ENCODE measurements at places on chromosomes 12 and 14.

DNA sequence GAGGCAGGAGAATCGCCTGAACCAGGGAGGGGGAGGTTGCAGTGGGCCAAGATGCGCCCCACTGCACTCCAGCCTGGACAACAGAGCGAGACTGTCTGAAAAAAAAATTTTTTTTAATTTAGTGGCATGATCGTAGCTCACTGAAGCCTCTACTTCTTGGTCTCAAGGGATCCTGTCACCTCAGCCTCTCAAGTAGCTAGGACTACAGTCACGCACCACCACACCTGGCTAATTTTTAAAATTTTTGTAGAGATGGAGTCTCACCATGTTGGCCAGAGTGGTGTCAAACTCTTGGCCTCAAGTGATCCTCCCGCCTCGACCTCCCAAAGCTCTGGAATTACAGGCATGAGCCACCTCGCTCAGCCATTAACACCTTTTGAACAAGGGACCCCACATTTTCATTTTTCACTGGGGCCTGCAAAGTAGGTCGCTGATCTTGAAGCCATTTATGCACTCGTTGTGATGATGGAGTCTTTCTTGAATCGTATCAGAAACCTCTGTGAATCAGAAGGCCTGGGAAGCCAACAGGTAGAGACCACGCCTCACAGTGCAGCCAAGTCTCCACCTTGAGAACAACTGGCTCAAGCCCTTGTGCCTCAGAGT lies 5.9 kb downstream of the HCAR1 start:
- DNase-seq = no peak

DNA sequence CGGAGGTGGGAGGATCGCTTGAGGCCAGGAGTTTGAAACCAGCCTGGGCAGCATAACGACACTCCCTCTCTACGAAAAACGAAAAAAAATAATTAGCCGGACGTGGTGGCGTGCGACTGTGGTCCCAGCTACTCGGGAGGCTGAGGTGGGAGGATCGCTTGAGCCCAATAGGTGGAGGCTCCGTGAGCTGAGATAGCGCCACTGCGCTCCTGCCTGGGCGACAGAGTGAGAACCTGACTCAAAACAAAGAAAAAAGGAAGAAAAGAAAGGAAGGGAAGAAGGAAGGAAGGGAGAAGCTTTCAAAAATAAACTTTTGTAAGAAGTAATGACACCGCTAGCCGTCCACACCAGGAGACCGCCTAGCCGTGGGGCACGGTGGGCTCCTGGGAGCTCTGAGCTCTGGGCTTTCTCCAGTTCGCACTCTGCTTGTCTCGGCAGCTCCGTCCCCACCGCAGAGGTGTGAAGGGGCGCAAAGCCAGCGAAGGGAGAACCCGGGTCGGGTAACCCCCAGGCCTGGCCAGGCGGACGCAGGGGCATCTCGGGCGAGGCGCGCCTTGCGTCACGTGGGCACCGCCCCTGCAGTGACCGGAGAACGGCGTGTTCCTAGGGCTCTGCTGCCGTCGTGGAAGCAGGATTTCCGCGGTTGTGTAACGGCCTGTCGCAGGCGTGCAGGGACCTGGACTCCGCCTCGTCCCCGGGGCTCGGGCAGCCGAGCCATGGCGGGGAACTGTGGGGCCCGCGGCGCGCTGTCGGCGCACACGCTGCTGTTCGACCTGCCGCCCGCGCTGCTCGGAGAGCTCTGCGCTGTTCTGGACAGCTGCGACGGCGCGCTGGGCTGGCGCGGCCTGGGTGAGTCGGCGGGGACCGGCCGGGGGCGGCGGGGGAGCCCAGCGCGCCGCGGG lies at the start of gene IRAK3:
Gene IRAK3, plus strand, starts transcription at position 631 of the 902 bp plus-strand sequence. Its CDS starts 86 bp downstream, at position 717.
- no peak for DNase-seq

DNA sequence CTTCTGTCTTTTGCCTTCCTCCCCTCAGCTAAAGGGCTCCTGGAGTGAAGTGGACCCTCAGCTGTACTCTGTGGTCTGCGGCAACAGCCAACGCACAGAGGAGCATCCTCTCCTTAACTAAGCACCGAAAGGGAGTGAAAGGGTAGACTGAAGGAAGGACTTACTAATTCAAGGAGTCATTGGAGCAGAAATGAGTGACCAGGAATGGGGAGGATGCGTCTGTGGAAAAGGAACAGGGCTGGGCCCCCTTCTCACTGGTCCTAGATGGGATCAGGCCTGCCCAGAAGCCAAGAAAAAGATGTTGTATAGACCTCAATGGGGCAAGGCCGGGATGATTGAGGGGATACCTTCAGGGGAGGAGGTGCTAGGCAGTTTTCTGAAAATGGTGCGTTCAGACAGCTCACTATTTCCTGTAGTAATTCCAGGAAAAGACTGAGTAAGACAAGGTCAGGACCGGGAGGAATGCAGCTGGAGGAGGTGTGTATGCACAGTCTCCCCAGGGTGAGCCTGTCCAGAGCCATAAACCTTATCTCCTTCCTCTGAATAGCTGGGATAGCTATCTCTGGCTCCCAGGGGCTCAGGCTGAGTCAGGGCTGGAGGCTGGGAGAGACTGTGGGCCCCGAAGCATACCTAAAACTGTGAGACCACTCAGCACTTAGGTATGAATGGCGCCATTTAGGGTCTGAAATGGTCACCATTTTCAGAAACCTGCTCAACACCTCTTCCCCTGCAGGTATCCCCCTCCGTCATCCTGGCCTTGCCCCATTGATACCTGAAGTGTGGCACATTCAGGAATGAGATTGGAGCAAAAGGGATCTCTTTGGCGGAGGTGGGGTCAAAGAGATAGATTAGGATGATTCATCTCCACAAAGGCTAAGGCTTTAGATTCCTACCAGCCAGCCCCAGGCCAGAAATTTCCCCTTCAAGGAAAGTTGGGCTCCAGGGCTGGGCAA lies 20.2 kb upstream of the KRT8 start:
- DNase-seq = peak; percentile 66

- no peak for DNase-seq
Observed at GRCh38 chr12:120928864-120929652, 24.9 kb upstream of the SPPL3 start.

DNA sequence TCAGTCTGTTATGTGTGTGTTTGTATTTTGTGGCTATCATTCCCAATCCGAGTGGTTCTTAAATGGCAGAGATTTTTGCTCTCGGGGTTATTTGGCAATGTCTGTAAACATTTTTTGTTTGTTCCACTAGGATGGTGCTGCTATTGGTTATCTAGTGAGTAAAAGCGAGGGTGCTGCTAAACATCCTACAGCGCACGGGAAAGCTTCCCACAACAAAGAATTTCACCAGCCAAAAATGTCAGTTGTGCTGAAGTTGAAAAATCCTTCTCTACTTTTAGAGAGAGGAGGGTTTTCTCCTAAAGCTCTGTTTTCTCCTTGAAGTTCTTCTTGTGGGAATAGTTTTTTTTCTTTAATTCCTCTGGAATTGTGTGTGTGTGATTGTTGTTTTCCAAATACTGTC lies 2.4 kb downstream of the EXD2 start:
- no peak for DNase-seq

DNA sequence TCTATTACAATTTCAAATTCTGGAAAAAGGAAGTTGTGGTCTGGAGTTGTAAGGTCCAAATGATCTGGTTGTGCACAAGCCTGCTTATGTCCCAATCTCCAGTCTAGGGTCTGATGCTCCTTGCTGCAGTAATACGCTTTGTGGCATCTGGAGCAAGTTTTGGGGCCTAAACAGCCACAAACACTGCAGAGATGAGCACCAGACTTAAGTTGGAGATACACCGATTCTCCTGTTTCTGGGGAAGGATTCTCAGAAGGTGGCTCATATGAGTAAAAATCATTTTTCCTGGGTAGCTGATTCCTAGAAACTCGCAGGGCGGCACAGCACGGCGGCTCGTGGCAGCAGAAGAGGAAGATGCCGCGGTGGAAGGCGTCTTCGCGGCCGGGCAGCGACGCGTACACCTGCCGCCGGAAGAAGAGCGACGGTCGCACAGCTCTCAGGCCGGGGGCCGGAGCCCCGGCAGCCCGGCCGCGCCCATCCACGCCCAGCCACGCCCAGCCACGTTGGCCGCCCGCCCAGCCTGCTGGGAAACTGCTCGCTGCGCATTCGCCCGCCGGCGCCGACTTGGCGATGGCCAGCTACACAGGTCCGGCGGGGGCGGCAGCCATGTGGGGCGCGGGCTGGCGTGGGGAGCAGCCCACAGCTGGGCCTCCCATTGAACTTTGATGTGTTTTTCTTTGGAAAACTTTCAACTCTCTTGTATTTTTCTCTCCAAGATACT lies 129.0 kb downstream of the ASCL4 start:
- DNase-seq = no peak

DNA sequence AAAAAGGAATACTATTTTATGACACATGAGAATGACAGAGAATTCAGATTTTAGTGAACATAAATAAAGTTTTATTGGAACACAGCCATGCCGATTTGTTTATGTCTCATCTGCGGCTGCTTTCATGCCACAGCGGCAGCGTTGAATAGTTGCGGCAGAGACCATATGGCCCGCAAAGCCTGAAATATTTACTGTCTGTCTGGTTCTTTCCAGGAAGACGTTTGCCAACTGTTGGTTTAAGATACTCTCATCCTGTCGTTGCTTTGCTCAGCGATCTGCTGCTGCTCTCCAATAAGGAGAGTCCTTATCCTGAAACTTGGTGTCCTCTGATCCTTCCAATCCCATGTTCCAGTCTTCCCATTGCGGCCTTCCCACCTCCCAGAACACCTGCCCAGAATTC lies 89.9 kb downstream of the SLC24A4 start:
- DNase-seq = no peak

DNA sequence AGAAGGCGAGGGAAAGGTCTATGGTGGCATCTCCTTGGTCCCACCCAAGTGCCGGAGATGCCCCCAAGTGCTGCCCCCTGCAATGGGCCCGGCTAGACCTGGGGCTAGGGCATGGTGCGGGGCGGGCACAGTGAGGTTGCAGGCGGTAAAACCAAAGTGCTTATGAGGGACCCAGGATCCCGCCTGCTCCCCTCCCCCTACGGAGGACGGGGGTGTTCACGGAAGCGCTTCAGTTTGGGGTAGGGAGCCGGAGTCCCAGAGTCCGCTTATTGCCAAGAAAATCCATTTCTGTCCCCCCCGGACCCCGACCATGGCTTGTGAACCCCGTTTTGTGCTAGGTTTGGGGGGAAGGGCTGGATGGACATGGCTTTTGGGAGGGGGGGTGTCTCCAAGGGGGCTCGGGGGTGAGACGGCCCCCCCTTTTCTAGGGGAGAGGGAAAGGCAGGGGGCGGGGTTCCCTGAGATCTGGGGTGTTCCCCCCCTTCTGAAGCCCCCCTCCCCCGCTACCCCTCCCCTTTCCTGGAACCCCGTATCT lies 5.4 kb upstream of the GPR84 start:
- no peak for DNase-seq

GRCh38 chr12:131619106-131619642 lies 91.7 kb upstream of the SFSWAP start:
- no peak for DNase-seq

- no peak for DNase-seq
Observed at GRCh38 chr12:27528788-27529187, 4.8 kb downstream of the PPFIBP1 start.

DNA sequence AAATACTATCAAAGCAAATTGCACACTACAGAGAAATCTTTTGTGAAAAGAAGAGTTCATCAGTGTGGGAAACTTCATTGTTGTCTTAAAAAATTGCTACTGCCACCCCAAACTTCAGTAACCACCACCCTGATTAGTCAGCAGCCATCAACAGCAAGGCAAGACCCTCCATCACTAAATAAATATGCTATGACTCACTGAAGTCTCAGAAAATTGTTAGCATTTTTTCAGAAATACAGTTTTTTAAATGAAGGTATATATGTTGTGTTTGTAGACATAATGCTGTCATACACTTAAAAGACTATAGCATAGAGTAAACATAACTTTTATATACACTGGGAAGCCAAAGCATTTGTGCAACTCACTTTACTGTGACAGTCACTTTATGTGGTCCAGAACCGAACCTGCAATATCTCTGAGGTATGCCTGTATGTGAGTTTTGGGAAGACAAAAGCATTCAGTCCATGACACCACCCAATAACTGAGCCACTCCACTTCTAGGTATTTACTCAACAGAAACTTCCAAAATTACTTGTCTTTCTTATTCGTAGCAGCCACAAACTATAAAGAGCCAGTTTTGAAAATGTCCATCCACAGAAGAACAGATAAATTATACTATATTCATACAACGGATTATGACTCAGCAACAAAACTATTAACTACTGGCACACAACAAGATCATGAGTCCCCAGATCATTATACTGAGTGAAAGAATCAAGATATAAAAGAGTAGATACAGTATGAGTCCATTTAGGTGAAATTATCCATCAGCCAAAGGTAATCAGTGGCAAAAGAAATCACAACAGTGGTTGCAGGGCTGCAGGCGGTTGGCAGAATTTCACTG lies 649.6 kb downstream of the BCL11B start:
- no peak for DNase-seq

DNA sequence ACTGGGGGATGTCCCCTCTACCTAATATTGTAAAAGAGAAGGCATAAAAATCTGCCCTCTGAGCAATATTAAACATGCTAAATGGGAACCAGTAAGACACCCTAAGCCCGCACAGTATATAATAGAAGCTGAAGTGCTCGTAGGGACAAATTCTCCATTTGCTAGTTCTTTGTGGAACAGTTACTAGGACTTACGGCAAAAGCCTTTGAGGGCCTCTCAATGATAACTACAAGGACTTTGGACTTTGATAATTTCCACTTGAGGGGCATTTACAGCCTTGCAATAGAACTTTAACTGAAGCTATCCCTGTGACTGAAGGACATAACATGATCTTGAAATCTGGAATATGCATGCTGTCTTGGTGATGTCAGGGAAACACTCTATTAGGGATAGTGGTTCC lies 111.5 kb upstream of the IFNG-AS1 start:
- DNase-seq = no peak

DNA sequence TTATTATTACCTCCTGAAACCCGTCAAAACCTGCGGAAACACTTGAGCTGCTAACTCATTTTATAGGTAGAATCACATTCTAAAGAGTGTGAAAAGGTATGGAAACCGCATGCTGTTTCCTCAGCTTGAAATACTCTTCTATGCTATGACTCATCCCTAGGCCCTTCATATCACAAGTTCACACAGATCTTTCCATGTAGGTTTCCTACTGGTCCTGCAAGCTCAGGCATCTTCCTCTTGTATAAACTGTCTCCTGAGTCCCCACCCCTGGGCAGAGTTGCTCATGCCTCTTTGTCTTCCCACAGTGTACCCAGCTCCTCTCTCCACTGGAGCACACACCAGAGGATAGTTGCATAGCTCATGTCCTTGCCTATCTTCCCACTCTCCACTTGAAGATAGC lies 84.7 kb downstream of the CMAS start:
- no peak for DNase-seq

DNA sequence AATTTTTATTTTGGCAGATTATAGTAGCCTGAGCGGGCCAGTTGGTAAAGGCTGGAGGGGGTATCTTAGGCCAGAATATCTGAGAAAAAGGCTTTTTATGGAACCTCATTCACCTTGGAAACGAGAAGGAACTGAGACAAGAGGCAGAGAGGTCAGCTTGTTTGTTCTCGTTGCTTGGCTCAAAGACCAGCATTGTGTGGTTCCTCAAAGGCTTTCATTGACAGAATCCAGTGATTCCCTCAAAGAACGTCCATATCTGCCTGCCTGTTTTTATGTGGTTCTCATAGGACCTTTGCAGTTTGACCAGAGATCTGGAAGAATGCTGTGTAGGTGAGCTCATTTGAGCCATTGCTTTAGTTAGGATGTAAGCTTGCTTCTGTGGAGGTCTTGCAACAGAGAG lies 117.3 kb downstream of the CFAP54 start:
- DNase-seq = no peak

GRCh38 chr14:96627811-96628775 lies 125.9 kb downstream of the PAPOLA start:
- DNase-seq = no peak

- DNase-seq = no peak
Observed at GRCh38 chr14:54857830-54858269, 44.8 kb downstream of the GCH1 start.

Measured in glomerular endothelial cell (primary cell).